ENCODE measurements at places on chromosomes 6 and 20.

DNA sequence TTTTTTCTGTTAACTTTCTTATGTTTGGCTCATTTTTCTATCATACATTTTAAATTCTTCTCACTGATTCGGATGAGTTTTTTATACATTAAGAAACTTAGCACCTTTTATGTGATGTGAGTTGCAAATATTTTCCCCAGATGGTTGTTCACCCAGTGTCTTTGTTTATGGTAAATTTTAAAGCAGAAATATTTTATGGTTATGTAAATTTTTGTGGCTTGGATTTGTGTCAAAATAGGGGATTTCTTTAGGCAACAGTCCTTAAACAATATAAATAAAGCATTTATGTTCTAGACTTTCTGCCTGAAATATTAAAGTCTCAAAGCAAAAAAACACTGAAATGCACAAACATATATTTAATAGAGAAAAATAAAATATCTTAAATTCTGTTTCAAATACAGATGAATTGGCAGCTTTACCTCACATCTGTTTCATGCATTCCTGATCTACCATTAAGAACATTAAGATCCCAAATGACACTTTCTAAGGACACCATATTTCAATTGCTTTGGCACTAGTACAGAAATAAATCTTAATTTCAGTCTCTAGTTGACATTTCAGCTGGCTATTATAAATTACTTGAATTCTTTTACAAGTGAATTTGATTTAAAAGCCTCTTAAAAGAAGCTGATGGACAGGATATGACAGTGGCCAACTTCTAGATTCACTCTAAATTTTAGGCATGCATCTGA, 646.6 kb downstream of the HACE1 start:
- DNase-seq = no peak

GRCh38 chr6:22476811-22477390, 92.5 kb upstream of the HDGFL1 start:
- DNase-seq = no peak

DNA sequence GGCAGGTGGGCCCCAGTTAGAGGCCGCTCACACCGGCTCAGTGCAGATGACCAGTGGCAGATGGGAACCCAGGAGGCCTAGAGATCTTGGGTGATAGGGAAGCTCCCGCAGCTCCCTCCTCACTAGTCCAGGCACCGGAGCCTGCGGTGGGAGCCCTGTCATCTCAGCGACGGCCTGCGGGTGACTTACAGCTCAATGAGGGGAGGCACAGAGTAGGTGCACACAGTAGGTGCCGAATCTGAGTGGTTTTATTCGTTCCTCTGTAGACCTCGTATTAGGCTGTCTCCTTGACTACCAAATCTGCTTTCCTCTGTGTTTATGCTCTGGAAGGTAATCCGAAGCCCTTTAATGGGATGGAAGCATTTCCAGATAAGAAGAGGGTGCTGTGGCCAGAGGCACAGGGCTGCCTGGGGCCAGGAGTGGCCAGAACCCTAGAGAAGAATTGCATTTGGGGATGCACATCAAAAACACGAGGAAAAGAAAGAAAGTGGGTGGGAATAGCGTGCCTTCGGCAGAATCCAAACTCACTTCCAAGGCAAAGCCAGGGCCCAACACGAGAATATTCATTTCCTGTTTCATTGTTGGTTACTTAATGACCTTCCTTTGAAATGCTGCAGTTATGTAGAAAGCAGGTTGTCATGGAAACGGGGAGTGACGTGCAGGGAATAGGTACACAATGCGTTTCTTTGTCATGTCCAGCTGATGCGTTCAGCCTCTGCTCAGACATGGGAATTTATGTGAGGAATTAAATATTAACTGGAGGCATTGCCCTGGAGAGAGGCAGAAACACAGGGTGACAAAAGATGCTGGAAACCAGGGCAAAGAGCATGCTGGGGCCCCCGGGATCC, 24.7 kb downstream of the MYT1 start:
- DNase-seq = peak; percentile 95

DNA sequence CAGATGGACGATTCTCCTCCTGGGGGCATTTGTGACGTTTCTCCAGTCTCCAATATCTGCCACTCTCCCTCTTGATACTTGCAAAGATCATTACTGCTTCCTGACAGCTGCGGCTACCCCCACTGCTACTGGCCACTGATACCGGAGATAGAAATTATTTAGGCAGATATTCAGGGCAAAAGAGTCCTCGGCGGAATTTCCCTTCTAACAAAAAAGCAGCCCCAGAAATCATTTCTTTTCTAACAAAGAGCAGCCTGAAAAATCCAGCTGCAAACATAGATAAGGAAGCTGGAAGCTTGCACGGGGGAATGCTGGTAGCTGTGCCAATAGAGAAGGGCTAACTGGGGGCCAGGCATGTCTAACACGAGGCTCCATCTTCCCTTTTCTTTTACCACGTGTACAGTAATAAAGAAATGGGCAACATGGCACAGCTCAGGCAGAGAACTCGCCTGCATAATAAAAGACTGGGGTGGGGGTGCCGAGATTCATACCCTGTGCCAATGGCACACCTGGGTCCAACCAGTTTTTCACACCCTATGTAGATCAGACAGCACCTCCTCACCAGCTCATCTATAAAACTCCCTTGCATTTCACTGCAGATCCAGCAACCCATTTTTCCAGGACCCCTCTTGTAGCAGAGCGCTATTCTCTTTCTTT, 6.1 kb downstream of the TP53RK start:
- DNase-seq = no peak

- no peak for DNase-seq
Measured at GRCh38 chr6:47404435-47404834, 73.2 kb upstream of the CD2AP start.

- no peak for DNase-seq
Measured at GRCh38 chr6:141326426-141326825, 806.3 kb upstream of the GJE1 start.

- no peak for DNase-seq
Measured at GRCh38 chr20:18314786-18315406, 26.6 kb downstream of the ZNF133 start.

DNA sequence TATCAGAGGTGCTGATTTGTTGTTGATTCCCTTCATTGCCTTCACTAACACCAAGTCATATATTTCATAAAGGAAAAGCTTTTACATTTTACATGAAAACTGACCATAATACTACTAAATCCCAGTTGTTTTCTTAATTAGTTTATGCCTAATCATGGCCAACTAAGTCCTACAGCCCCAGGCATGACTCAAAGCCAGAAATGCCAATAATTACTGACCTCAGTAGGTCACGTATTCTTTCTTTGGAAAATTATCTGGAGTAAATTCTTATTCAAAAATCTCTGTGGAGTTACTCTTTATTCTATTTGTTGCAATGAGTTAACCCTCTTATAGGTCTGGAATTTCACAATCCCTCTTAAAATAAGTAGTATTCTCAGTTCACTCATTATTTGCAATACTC, 13.5 kb upstream of the MYB start:
- no peak for DNase-seq

DNA sequence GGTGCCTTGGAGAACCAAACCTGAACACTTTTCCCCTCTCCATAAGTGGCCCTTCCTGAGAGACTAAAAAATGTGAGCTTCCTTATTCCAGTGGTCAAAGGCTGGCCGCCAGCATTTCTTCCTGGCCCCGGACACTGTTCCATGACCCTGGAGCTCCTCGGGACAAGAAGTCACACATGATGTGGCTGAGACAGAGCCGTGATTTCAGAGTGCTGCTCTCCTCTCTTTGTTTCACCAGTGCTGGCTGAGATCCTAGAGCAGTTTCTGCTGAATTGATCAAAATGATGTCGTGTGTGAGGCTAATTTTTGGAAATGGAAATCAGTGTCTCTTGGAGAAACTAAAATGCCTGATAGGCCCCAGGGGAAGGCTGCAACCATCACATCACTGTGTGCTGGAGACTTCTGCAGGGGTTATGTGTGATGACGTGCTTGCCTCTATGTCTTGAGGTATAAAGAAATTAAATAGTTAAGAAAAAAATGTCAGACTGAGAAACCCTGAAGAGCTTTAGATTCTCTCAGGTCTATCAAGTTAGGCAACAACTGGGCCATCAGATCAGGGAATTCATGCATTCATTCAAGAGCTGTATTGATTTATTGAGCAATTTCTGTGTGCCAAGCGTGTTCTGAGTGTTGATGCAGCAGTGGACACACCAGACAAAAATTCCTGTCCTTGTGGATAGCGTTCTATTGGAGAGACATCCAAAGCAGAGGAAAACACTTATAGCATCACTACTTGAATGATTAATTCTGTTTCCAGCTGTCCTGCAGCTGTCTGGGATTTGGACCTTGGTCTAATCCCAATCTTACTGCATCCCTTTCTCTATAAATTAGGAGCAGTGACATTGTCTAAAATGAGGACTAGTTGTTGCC, 72.7 kb upstream of the CCN6 start:
- no peak for DNase-seq

All from large intestine (tissue), 12 donors.